ENCODE measurements at places on chromosomes 12 and 14.
A peak's percentile ranks its signal among the peaks of the same experiment; 100 is the strongest.

DNA sequence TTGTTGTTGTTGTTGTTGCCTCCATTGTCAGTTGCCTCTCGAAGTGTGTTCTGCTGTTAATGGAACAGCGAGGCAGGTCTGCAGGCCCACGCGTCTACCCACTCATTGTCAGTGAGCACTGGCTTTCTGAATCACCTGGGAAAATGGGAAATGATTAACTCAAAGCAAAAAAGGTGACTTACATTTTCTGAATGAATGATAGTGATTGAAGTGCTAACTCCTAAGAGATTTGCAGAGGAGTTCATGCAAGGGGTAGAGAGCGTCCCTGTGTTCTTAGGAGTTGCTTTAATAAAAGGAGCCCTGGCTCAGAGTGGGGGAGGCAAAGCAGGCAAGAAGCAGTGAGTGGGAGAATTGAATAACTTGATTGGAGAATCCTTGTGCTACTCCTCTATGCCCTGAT, 177.6 kb downstream of the CAND1 start:
- DNase-seq, result no peak

GRCh38 chr12:62683776-62684569, 217.3 kb downstream of the MON2 start:
- DNase-seq, result no peak

- DNase-seq, result peak; percentile 28
Measured at GRCh38 chr12:40980427-40980961, 207.6 kb upstream of the PDZRN4 start.

DNA sequence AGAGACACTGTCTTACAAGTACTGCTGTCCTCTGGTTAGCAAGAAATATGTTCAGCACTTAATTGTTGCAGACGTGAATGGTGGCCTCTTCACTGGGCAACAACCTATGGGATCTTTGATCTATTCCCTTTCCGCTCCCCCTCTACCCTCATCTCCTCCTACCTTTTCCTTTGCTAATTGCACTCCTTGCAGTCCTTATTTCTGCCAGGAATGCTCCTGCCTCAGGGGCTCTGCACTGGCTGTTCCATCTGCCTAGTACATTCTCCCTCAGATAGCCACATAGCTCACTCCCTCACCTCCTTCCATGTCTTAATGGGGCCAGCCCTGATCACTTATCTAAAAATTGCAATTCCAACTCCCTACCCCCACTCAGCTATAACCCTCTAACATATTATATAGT, 4.5 kb upstream of the NFYB start:
- DNase-seq, result no peak

DNA sequence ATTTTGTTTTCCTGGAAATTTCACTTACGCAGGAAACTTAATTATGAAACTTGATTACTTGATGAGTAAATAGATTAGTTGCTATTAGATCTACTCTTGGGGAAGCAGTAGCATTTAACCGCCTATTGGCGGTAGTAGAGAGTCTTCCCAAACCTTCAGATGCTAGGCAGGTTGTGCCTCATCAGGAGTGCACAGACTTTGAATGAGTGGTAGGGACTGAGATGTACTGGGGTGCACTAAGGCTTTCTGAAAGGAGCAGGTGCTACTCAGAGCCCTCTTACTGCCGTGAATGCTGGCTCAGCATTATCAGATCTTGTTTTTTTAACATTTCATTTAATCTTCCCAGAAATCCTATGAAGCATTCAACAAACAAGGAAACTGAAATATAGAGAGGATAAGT, 7.7 kb downstream of the GATC start:
- no peak for DNase-seq

GRCh38 chr12:51480978-51481377, 56.3 kb downstream of the SLC4A8 start:
- DNase-seq, result no peak
